CD4-positive, alpha-beta T cell treated with Interleukin-21 for 1 hour (primary cell): ENCODE measurements at places on chromosomes 7 and 10.

DNA sequence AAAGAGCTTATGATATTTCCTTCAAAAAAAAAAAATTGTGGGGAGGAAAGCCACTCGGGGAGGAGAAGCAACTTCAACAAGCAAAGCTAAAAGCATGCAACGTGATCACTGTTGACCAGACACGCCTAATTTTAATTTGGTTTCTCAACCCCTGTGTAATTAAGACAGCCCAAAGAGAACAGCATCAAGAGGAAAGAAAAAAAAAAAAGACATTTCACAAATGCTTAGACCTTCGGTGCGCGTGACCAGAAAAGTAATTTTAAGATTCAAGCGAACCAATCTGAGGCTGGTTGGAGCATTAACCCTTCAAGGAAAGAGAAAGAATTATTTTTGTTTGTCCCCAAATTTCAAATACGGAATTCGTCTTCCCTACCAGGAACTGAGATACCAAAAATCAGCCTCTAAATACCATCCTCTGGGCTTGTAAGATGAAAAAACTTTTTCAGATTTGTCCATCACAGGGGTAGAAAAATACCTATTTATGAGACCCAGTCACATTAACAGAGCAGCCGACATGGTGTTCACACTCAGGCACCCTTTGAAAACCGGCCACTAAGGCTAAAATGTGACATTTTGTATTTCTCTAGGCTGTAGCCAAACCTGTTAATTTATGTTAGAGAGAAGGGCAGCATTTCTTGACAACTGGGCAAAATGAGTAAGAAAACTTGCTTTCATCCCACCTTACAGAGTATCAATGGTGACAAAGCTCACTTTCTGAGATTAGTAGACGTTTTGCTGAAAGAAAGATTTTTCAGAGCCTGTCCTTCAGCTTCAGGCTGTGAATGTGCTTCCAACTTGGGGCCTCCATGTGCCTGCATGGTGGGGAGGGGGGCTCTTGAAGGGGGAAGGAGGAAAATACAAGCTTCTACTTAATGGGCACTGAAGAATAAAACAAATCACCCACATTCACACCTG lies 179.9 kb upstream of the KLF14 start:
- DNase-seq: no peak

GRCh38 chr7:44286182-44286617 lies 39.2 kb downstream of the CAMK2B start:
- DNase-seq: no peak

DNA sequence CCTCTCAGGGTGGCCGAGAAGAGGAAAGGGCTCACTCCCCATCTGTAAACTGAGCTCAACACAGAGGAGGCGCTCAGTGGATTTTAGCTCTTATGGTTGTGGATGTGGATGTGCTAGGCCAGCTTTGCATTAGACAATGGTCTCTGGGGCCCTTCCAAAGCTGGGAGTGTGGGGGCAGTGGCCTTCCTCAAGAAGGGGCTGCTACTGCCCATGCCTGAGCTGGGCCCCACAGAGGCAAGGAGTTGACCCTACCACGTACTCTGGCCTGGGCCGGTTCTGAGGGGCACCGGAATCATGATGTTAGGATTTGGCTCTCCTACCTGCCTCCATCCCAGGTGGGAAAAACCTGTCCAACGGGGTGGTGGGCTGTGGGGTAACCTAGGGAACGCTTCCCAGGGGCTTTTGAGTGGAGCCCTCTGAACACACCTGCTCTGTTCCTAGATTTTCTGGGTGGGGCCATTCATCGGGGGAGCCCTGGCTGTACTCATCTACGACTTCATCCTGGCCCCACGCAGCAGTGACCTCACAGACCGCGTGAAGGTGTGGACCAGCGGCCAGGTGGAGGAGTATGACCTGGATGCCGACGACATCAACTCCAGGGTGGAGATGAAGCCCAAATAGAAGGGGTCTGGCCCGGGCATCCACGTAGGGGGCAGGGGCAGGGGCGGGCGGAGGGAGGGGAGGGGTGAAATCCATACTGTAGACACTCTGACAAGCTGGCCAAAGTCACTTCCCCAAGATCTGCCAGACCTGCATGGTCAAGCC lies 11.5 kb downstream of the AQP1 start:
- no peak for DNase-seq

GRCh38 chr10:32095116-32095733 lies 39.0 kb upstream of the KIF5B start:
- no peak for DNase-seq

DNA sequence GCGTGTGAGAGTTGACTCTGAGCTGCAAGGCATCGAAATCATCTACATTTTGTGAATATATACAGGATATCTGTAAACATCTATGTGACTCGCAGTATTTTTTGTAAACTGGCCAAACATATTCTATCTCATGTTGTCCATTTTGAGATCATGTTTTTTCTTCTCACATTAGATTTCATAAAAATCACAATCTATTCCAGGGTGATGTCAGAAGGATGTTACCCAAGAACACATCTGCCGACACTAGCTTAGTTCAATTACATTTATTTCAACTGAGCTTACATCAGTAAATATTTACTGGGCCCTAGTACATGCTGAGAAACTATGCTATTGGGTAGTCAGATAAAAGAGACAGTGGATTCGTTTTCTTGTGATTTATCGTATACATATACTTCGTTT lies 2.5 kb upstream of the BUB3 start:
- DNase-seq: no peak
